ENCODE measurements at places on chromosomes 3 and 15.

DNA sequence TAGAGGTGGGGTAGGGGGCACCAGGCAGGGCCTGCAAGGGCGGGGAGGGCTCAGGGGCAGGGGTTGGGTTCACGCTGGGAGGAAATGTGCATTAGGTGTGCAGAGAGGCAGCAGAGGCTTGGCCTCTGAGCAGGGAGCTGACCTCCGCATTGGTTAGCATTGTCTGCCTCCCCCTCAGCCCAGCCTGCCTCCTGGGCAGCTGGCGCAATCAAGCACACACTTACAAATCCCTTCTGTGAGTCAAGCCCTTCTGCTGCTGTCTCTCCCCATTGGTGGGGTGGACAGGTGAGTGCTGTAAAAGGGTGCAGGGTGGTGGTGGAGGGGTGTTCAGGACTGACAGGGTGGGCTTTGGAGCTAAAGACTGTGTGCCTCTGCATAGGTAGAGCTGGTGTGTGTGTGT is 9.3 kb downstream of the LOXL1 start:
- DNase-seq = no peak

GRCh38 chr15:64256051-64256450 is 93.2 kb upstream of the PPIB start:
- no peak for DNase-seq

GRCh38 chr3:29283231-29284119 is 2.6 kb downstream of the RBMS3 start:
- DNase-seq = no peak

- DNase-seq = no peak
Measured at GRCh38 chr15:99729920-99730319, 3.3 kb downstream of the LYSMD4 start.

GRCh38 chr3:27730774-27731659 is 8.9 kb upstream of the EOMES start:
- peak; percentile 55 for DNase-seq

DNA sequence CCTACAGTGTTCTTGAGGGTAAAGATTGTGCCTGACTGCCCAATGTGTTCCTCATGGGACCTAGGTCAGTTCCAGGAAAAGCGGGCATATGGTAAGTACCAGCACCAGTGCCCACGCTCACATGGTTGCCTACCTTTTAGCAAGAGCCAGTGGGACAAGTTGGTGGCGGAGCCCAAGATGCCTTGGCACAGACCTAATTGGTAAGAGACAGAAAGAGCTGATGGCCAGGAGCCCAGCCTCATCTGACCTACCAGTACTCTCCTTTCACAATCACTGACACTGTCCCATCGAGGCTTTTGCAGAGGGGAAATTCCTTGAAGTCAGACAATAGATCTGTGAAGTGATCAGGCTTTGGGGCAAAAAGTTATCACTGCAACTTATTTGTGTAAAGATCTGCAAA is 98.4 kb upstream of the BCL6 start:
- DNase-seq = peak; percentile 33
